ENCODE measurements at places on chromosomes 4 and X.

- no peak for DNase-seq
Observed at GRCh38 chrX:44674906-44675305, 132.2 kb upstream of the FUNDC1 start.

- DNase-seq = peak; percentile 75
Observed at GRCh38 chrX:153934762-153935325, at the start of gene NAA10. NAA10 (minus strand) TSS chrX:153935037; CDS start chrX:153934904, 133 bp downstream.

DNA sequence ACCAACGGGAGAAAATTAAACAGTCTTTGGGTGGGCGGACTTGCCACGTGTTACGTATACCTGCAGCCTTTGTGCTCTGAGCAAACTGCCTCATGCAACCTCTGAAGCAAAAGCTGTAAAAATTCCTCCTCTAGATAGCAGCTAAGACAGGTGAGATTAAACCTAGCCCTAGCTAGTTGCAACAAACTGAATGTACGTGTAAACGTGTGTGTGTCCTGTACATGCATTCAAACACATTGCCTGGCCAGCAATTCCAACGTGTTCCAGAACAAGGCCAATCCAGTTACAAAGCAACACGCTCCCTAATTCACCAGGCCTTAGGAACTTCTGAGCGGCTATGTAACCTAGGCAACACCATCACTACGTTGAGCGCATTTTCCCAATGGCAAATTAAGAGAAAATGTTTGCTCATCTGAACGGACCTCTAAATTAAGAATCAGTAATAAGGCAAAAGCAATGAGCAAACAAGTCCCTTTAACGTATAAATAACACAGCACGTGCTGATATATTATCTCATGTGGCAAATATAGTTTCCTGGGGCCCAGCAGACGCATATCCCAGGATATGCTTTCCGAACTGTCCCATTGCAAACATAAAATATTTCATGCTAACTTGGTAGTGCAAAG lies 792 bp downstream of the PPID start:
- DNase-seq = peak; percentile 21

DNA sequence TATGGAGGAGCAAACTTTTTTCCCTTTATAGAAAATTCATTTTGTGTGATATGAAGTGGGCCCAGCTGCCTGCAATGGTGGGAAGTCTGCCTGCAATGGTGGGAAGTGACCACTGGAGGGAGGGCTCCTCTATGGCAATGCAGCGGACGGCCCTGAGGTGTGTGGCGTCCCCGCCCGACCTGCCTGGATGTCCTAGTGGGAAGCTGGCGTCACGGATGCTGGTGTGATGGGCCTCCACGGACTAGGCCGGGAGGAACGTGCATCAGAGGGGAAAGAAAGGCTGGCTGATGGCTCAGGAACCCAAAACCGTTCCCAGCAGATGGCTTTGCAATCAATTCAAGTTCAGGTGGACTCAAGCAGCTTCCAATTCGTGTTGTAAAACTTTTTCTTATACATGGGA lies 177.9 kb downstream of the AFAP1 start:
- peak; percentile 59 for DNase-seq

DNA sequence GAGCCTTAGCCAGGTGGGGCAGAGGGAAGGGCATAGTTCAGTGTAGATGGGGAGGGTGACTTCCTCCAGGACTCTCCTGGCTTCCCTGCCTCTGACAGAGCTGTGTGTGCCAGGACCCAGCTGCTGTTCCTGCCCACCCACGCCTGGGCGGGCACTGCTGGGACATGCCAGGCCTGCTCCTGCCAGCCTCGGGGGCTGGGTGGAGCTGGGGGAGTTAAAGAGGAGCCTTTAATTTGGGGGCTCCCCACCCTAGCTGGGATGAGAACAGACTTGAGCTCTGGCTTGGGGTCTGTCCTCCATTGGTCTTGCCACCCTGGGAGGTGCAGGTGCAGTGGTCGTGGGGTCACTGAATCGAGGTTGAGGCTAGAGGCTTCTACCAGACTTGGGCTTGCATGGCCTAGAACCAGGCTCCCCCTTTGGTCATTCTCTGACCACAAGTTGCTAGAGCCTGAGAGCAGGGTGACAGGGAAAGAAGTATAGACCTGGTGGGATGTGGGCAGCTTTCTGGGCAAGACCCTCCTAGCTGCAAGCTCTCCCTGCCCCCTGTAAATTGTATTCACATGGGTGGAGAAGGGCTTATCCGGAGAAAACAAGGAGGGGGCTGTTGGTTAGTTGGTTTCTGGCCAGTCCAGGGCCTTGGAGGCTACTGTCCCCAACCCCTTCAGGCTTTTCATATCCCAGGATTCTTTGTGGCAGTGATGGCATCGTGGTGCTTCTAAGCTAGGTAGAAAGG lies 5.7 kb downstream of the EFNB1 start:
- DNase-seq = no peak

DNA sequence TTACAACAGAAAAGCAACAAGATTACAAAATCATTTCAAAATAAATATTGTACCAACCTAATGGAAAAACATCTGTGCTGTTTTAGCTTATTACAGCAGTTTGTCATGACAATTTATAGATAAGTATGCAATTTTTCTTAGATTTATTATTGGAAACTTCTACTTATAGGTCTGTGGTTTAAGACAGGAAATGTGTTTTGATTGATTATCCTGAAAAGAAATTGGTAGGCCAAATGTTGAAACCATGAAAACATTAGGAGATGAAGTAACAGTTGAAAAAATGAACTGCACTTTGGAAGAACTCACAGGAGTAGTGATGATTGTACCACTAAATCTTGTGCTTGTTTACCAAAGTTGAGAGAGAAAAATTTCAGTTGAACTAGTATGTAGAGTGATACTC lies 162.2 kb upstream of the GIMD1 start:
- DNase-seq = no peak

GRCh38 chrX:6614506-6614905 lies 79.6 kb upstream of the VCX3A start:
- no peak for DNase-seq

DNA sequence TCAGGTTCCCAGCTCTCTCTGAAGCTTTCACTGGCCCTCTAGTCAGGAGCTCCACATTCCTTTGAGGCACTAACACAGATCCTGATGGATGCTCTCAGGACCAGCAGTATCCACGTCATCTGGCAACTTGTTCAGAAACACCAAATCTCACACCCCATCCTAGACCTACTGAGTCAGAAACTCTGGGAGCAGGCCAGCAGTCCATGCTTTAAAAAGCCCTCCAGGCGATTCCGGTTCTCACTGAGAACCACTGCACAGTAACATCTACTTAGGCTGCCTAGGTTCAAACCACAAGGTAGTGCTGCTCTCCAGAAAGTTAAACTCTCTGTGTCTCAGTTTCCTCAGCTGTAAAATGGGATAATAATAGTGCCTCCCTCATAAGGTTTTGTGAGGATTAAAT lies 55.3 kb downstream of the CCDC158 start:
- DNase-seq = peak; percentile 3
